Stimulated activated CD8-positive, alpha-beta memory T cell treated with anti-CD3 and anti-CD28 coated beads, Interleukin-12 subunit alpha, Interleukin-12 subunit beta, amount 100 ng/mL, for 4 hours (primary cell): ENCODE measurements at places on chromosomes 7 and 10.

GRCh38 chr10:12333380-12334185, 15.8 kb upstream of the CAMK1D start:
- no peak for DNase-seq

DNA sequence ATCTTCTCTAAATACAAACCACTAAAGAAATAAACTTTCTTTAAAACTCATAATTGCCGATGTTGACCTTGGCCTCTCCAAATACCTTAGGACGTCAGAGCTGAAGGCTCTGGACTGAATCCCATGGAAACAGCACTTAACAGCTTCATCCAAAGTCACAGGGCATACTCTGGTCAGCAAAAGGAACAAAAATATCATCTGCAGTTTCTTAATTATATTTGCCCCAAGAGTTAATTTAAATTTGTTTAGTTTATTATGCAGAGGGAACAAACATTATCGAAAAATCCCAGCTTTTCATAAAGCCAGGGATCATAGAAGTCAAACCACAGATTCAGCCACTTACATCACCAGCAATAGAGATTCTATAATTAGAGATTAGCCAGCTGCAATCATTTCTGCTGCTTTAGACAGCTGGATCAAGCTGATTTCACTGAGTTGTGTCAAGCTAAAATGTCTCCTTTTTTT, 20.5 kb upstream of the FAM13C start:
- no peak for DNase-seq

- DNase-seq = no peak
These were observed 87.4 kb downstream of the APBB1IP start for GRCh38 chr10:26525586-26525985.

DNA sequence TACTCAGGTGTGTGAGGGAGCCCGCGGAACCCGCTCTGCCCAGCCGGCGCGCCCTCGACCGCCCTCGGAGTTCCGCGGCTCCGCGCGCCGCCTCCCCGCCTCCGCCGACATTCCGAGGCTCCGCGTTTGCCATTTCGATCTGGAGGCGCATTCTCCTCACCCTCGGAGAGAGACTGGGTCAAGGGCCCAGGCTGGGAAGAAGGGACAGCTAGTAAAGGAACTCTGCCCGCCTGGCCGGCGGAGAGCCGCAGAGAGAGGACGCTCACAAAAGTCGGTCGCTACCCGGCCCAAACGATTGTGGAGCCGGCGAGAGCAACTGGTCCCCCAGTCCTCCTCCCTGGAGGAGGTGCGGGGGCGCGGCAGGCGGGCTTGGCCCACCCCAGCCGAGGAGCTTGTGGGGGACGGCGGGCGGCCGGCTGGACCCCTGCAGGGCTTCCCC, 74.5 kb upstream of the LEP start:
- DNase-seq = no peak

DNA sequence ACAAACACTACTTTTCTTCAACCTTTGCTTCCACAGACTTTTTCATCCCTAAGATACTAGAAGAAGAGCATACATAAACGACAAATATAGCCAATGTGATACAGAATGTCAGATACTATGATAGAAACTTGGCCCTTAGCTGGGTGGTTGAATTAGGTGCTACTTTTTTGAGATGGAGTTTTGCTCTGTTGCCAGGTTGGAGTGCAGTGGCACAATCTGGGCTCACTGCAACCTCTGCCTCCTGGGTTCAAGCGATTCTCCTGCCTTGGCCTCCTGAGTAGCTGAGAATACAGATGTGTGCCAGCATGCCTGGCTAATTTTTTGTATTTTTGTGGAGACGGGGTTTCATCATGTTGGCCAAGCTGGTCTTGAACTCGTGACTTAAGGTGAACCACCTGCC, 3.5 kb downstream of the PPIA start:
- no peak for DNase-seq

- no peak for DNase-seq
These were observed 48.5 kb downstream of the CALD1 start for GRCh38 chr7:134827889-134828288.

GRCh38 chr7:233249-234035, 41.1 kb downstream of the FAM20C start:
- no peak for DNase-seq

GRCh38 chr10:13659887-13660550, 73.3 kb downstream of the PRPF18 start:
- peak; percentile 34 for DNase-seq

- no peak for DNase-seq
These were observed 145.3 kb upstream of the SVIL start for GRCh38 chr10:29780096-29780495.

- no peak for DNase-seq
These were observed 71.2 kb upstream of the RPA3 start for GRCh38 chr7:7789551-7789988.

DNA sequence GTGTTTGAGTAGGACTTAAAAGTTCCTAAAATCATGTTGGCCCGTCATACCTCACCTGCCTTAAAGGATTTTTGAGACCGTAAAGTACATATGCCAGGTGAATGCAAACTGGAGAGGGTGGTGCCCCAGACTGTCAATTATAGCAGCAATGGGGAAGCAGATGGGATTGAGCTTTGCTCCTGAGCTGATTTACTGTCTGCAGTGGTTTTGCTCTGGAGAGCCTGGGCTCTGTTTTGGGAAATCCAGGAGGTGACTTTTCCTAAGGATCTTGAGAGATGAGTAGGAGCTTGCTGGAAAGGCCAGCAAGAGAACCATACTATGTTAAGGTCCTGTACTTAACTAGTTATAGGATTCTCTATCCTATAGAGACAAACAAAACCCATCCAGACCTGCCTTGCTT, 43.0 kb downstream of the COL13A1 start:
- DNase-seq = no peak

DNA sequence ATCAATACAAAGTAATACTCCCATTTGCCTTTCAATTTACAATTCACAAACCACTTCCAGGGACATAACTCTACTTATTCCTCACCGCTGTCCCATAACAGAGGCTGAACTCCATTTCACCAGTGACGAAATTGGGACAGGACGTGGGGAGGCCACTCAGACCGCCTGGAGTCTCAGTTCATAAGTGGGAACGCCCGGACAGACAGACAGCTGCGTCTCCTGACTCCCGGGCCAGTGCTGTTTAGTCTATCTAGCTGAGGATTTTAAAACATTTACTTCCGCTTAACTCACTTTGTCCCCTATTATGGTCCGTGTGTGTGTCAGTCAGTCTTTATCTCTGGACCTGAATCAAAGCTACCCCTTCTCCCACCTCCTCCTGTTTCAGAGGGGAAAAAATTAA, 67.4 kb upstream of the ZNF438 start:
- DNase-seq = no peak

DNA sequence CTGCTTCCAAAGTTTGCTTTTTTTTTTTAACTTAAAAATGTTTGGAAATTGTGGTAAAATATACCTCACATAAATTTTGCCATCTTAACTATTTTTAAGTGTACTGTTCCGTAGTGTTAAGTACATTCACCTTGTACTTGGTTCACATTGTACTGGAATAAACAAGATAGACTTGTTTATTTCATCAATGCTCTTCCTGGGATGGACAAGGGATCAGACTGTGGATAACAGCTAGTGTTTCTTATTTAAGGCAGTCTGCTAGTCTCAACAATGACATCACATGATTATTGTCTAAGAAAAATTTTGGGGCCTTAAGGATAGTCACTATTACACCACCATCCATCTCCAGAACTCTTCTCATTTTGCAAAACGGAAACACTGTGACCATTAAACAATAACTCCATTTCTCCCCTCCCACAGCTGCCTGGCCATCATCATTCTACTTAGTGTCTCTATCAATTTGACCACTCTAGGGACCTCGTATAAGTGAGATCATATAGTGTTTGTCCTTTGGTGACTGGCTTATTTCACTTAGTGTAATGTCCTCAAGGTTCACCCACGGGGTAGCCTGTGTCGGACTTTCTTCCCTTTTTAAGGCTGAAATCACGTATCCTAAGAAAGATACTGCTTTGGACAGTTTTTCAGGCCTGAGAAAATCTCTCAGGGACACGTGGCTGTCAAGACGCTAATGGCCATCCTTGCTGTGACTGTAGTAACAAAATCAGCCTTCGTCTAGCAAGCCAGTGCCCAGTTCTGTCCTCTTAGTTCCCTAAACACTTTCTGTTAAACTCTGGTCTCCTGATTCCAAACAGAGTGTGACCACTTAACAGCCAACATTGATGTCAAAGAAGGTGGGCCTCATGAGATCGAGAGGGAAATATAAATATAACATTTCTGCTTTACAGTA, 305.2 kb downstream of the FRMD4A start:
- no peak for DNase-seq

- DNase-seq = no peak
These were observed 76.9 kb downstream of the LRMDA start for GRCh38 chr10:75508239-75508813.

DNA sequence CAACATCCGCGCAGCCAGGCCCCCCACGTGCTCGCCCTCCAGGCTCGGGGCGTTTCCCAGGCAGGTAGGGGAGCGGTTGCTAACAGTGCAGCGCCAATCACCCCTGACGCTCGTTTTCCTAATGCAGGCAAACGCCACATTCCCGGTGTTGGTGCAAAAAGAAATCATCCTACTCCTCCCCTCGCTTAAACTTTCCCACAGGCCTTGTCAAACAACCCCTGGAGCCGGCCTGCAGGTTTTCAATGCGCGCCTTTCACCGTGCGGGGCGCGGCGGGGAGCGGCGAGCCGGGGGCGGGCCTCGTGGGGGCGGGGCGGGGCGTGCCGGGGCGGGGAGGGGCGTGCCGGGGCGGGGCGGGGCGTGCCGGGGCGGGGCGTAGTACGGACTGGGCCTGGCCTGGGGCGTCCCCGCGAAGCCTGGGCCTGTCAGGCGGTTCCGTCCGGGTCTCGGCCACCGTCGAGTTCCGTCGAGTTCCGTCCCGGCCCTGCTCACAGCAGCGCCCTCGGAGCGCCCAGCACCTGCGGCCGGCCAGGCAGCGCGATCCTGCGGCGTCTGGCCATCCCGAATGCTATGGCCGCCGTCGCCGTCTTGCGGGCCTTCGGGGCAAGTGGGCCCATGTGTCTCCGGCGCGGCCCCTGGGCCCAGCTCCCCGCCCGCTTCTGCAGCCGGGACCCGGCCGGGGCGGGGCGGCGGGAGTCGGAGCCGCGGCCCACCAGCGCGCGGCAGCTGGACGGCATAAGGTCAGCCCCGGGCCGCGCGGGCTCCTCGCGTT, at the start of gene ECHDC3:
Gene ECHDC3 (plus strand): TSS at position 374 of the 770 bp plus-strand sequence. CDS start 195 bp downstream, at position 569.
- peak; percentile 35 for DNase-seq

DNA sequence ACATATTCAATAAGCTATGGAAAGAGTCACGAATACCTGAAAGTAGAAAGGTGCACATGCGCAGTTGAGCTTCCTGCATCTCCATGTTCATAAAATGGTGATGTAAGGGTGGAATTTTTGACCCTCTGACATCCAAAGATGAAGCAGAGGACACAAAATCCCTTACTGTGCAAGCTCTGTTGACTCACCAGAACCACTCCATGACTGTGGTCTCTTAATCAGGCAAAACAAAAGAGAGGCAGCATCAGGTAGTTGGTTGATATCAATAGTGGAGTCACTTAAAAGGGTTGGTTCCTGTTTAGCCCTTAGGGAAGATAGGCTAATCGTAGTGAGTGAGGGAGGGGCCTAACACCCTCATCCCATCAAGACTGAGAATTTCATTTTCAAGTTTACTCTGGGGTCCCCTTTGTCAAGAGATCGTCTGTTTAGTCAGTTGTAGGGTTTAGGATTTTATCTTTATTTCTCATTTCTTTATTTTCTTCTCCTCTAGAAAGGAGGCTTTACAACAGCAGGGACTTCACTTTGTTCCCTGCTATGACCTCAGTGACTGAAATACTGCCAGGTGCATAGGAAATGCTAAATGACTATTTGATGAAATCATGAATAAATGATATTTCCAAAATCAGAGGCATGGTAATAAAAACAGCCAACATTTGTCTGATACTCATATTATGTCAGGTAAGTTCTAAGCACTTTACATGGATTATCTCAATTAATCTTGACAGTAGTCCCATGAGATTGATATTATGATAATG, 98.1 kb downstream of the CD36 start:
- no peak for DNase-seq

- DNase-seq = no peak
These were observed 12.1 kb upstream of the STK17A start for GRCh38 chr7:43570688-43571365.

DNA sequence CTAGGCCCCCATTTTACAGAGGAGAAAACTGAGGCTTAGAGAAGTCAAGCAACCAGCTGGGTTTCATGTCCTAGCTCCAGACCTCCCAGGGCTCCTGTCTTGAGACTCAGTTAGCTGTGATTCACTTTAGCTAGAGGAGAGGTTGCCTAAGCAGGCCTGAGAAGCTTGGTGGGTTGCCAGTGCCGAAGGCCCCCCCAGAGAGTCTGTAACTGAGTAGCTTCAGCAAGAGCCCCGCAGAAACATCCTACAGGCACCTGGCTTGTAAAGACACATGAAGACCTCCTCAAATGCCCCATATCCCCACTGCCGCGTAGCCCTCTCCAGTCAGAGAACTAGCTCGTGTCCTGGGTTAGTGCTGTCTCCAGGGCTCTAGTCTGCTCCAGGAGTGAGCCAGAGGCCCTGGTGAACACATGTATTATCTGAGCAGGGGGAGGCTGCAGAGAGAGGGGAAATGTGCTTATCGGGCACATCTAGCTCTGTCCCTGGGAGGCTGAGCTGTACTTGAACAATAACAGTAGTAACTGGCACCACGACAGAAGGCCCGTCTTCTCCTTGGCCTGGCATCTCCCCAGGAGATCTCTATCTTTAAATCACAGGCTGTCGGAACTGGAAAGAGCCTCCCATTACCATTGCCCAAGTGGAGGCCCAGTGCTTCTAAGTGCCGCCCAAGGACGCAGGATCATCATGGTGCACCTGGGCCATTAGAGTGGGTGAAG, 28.9 kb downstream of the UNC5B start:
- DNase-seq = no peak

DNA sequence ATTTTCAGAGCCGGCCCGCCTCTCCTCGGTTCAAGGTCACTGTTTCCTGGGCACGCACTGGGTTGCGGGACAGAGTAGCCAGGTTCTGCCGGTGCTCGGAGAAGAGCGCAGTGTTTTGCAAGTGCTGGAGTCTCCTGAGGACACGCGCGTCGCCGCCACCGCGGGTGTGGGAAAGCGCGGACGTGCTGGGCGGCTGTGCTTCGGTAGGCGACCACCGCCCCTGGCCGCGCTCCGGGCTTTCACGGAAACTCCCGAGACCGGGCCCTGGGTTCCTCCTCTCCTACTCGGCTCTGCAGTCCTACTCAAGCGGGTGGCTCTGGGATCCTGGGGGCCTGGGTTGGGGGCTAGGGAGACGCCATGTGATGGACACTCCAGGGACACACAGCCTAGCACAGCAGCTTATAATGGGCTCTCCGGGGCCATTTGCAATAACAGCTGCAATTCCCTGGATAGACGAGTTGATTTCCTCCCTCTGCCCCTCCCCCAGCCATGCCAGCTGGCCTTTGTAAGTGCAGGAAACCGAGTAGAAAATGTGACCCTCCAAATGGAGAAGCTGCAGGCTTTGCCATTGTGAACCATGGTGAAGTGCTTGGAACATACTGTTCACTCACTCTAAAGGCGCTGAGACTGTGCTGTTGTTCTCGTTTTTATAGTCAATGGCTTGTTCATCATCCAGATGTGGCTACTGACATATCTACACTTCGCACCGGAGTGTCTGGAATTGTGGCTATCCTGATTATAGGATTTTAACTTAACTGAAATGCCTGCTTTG, 2.1 kb downstream of the FRAT1 start:
- no peak for DNase-seq
